ENCODE measurements at places on chromosomes 6 and 20.

GRCh38 chr6:152854086-152854795, 103.6 kb downstream of the VIP start:
- no peak for DNase-seq
- H3K27ac ChIP-seq, result no peak overlapping the region
- H3K27me3 ChIP-seq, result peaks cover 3% of the 10 kb centered on the region
- H3K4me1 ChIP-seq, result no peaks in the 10 kb centered on the region
- H3K36me3 ChIP-seq, result no peaks in the 10 kb centered on the region

GRCh38 chr6:108656836-108657235, 96.1 kb downstream of the FOXO3 start:
- H3K4me3 ChIP-seq, result peak overlapping the region; percentile 76
- H3K4me1 ChIP-seq, result peaks cover 67% of the 10 kb centered on the region
- H3K27me3 ChIP-seq, result no peaks in the 10 kb centered on the region
- DNase-seq, result no peak
- H3K27ac ChIP-seq, result peak overlapping the region; percentile 22
- peaks cover 6% of the 10 kb centered on the region for H3K36me3 ChIP-seq

DNA sequence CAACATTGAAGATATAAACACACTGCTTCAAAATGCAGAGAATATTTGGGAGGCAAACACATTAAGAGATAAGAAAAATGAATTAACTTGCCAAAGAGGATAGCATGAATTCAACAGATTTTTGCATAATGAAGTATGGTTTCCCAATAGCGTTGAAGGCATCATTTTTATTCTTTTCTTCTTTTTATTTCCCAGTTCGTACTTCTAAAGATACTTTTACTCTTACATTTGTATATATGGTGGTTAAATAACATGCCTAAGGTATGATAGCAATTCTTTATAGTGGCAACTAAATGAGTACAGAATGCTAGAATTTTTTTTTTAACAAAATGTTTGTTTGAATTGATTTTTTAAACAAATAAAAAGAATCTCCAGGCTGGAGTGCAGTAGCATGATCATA, 473.4 kb upstream of the MARCKS start:
- H3K4me1 ChIP-seq, result peaks cover 7% of the 10 kb centered on the region
- H3K27ac ChIP-seq, result no peak overlapping the region
- H3K4me3 ChIP-seq, result no peak overlapping the region
- no peak for DNase-seq

- no peak for DNase-seq
- H3K27me3 ChIP-seq, result no peaks in the 10 kb centered on the region
- no peak overlapping the region for H3K27ac ChIP-seq
- H3K4me1 ChIP-seq, result no peaks in the 10 kb centered on the region
- H3K36me3 ChIP-seq, result peaks cover 5% of the 10 kb centered on the region
These were observed 67.4 kb downstream of the CNBD2 start for GRCh38 chr20:36035745-36036144.

DNA sequence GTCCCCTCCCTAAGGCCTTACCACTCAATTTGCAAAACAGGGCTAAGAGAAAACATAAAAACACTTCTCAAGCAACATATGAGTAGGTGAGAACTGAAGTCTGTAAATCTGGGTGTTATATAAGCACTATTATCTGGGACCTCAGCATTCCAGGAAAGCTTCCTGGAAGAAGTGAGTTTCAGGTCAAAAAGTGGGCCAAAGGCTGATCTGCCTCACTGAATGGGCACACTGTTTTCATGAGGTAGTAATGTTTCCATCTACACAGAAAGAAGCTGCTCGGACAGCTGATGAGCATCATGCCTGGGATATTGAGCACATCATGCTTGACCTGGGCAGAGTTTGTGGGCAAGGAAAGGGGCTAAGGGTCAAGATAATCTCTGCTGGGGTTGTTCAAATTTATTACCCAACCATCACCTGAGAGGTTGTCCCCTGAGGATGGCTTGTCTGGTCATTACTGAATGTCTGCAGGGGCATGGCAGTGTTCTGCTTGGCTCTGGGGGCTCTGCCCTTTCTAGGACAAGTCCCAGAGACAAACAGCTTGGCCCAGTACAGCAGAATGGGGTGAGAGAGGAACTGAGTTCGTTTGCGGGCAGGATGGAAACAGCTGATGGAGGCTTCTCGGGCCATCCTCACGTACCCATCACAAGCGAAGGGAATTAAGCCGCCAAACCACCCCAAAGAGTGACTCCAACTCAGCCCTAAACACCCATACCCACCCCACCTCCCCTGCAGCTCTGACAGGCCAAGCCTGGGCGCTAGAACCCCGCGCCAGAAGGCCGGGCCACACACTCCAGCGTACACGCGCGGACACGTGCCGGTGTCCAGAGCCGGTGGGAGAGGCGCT, 1.2 kb upstream of the SYNJ2 start:
- peak overlapping the region; percentile 67 for H3K27ac ChIP-seq
- peaks cover 18% of the 10 kb centered on the region for H3K4me1 ChIP-seq
- H3K36me3 ChIP-seq, result no peaks in the 10 kb centered on the region
- peaks cover 9% of the 10 kb centered on the region for H3K27me3 ChIP-seq
- H3K4me3 ChIP-seq, result peak overlapping the region; percentile 82
- DNase-seq, result no peak

GRCh38 chr6:73564578-73565345, 43.9 kb upstream of the EEF1A1 start:
- no peak overlapping the region for H3K27ac ChIP-seq
- H3K36me3 ChIP-seq, result no peaks in the 10 kb centered on the region
- no peaks in the 10 kb centered on the region for H3K27me3 ChIP-seq
- no peak for DNase-seq

DNA sequence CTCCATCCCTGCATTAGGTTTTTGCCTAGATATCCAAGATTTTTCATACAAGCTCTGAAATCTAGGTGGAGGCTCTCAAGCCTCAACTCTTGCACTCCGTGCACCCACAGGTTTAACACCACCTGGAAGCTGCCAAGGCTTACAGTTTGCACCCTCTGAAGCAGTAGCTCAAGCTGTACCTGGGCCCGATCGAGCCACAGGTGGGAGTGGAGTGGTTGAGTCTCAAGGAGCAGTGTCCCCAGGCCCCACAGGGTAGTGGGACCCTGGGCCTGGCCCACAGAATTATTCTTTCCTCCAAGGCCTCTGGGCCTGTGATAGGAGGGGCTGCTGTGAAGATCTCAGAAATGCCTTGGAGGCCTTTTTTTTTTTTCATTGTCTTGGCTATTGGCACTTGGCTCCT, 973.5 kb upstream of the MAP3K7 start:
- no peaks in the 10 kb centered on the region for H3K36me3 ChIP-seq
- H3K4me1 ChIP-seq, result no peaks in the 10 kb centered on the region
- H3K27me3 ChIP-seq, result no peaks in the 10 kb centered on the region
- H3K4me3 ChIP-seq, result no peak overlapping the region

GRCh38 chr20:64194269-64194668, 30.0 kb downstream of the MYT1 start:
- no peaks in the 10 kb centered on the region for H3K36me3 ChIP-seq
- no peak overlapping the region for H3K27ac ChIP-seq
- H3K4me1 ChIP-seq, result peaks cover 4% of the 10 kb centered on the region
- no peak overlapping the region for H3K4me3 ChIP-seq
- no peak for DNase-seq

GRCh38 chr20:19706463-19706862, 51.6 kb upstream of the RIN2 start:
- no peak for DNase-seq
- H3K36me3 ChIP-seq, result peaks cover 7% of the 10 kb centered on the region
- H3K27me3 ChIP-seq, result no peaks in the 10 kb centered on the region
- H3K4me3 ChIP-seq, result no peak overlapping the region

DNA sequence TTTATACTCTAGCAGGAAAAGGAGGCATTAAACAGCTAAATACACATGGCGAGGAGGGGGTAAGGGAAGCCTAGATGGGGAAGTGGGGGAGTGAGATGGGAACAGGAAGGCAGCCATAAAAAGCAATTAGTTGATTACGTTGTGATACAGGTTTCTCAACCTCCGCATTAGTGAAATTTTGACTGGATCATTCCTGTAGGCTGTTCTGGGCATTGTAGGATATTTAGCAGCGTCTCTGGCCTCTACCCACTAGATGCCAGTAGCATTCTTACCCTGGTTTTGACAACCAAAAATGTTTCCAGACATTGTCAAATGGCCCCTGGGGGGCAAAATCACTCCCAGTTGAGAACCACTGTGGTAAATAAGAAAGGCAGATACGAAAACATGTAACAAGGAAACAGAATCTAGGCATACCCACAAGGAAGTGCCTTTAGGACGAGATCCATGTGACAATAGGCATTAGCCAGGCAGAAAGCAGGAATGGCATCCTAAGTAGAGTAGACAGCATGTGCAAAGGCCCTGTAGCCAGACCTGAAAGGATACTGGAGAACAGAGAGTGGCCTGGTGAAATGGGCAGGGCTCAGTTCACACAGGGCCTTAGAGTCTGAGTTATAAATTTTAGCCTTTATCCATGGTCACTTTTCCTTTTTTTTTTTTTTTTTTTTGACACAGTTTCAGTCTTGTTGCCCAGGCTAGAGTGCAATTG, 25.8 kb upstream of the PTPN1 start:
- no peaks in the 10 kb centered on the region for H3K4me1 ChIP-seq
- no peak overlapping the region for H3K27ac ChIP-seq
- DNase-seq, result no peak
- peaks cover 8% of the 10 kb centered on the region for H3K27me3 ChIP-seq

- no peak overlapping the region for H3K27ac ChIP-seq
- DNase-seq, result no peak
- peaks cover 8% of the 10 kb centered on the region for H3K4me1 ChIP-seq
- H3K36me3 ChIP-seq, result no peaks in the 10 kb centered on the region
- H3K4me3 ChIP-seq, result no peak overlapping the region
These were observed 234.9 kb downstream of the OGFRL1 start for GRCh38 chr6:71523548-71523947.

Measured in type B pancreatic cell (in vitro differentiated cells).